HuH-7 (cell line): ENCODE measurements at places on chromosomes 1 and 21.

DNA sequence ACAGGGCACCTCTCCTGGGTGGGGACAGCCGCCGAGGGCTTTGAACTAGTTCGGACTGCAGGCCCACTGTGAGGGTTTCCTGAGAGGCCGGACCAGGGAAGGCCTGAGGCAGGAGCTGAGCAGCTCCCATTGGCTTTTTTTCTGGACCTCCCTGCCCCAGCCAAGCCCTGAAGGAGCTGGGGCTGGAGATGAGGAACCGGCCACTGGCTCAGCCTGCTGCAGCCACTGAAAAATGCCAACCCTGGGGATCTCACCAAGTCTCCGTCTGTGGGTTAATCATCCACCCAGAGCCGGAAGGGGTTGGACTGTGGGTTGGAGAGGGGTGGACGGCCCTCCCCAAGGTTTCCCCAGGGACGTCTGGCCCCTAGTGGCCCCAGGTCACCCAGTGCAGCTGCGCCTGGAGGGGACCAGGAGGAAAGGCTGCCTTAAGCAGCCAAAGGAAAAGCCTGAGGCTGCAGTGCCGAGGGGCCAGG, 2.5 kb downstream of the VWA1 start:
- peak; percentile 97 for DNase-seq

GRCh38 chr1:2084306-2084705, 34.1 kb downstream of the PRKCZ start:
- DNase-seq: no peak

DNA sequence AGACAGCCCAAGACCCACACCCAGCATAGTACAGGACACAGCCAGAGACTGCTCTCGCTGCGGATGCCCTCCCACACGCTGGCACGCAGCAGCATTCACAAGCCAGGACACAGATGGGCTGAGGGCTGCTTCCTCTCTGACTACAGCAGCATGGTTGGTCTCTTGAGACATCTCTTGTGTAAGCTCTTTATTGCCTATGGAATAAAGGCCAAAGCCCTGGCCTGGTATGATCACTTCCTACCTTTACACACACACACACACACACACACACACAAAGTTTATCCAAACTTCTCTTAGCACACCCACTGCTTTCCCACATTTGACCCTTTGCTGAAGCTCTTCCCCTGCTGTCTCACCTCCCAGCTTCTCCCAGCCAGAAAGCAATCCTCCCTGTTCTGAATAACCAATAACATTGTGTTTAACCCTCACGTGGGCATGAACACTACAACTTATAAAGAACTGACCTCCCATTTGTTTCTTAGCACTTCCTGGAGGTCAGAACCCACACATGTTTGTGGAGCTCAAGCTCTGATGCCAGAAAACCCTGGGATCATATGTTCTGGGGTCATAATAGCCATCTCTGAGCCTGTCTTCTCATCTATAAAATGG, 1.2 kb upstream of the LUZP1 start:
- DNase-seq: peak; percentile 55

DNA sequence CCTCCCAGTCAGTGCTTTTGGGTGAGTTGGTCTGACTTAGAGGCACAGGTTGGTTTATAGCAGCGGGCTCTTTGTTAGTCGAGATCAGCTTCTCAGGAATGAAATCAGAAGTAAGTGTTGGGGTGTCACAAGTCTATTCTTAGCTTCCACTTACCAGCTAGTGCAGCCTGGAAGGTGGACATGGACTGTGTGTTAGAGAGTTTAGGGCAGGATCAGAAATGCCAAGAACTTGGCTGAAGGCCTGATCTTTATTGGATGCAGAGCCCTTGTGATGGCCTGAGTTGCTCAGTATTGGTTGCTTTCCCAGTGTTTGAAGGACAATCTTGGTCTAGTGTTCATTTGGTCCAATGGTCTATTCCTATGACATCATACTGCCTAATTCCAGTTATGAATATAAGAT, 377.0 kb upstream of the USP24 start:
- no peak for DNase-seq

DNA sequence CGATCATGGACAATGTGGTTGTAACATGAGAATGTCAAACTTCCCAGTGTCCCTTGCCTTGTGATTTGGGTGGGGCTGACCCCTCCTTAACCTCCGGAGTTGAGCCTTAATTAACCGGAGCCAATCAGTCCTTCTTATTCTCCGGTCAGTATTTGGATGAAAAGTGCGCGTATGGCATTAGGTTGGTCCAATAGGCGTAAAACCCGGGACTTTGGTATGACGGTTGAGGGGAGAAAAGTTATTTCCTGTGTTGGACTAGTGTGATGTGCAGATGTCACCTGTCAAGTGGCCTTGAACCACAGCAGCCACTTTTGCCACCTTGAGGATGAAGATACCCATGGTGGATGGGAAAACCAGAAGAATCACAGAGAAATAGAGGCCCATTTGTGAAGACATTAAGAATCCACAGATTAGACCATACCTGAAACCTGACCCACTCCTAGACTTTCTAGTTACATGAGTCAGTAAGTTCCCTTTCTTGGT, 5.1 kb downstream of the PAFAH2 start:
- DNase-seq: no peak

- peak; percentile 55 for DNase-seq
Observed at GRCh38 chr1:59976194-59977074, 49.9 kb upstream of the CYP2J2 start.

DNA sequence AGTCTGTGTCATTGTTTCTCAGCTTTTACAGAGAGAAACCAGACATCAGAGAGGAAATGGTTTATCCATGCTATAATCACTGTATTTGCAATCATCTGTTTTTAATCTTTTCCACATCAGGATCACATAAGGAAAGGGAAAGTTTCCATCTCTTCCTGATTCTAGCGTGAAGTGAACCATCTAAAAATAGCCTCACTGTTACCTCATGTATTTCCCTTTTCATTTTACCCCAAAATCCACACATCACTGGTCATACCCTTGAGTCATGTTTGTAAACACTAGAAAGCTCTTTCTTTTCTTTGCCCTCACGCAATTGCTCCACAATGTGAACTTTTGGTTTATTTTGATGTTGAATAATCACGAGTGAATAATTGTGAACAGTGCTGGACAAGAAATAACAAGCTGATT, 146.0 kb downstream of the PLA2G4A start:
- DNase-seq: no peak

DNA sequence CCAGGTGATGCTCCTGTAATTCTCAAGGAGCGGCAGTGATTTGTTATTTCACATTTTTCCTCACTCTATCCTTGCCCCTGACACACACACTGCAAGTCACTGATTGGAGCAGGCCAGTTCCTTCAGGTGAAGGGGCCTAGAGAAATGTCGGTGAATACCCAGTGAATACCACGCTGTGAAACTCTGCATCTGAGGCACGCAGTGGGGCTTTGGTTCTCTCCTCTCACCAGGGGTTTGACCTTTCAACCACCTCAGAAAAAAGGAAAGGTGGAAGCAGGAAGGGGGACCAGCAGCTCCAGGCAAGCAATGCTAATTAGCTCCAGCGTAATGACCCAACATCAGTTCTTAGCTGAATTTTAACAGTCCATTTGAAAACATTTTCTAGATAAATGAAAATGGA, 532 bp upstream of the FAM177B start:
- DNase-seq: no peak

DNA sequence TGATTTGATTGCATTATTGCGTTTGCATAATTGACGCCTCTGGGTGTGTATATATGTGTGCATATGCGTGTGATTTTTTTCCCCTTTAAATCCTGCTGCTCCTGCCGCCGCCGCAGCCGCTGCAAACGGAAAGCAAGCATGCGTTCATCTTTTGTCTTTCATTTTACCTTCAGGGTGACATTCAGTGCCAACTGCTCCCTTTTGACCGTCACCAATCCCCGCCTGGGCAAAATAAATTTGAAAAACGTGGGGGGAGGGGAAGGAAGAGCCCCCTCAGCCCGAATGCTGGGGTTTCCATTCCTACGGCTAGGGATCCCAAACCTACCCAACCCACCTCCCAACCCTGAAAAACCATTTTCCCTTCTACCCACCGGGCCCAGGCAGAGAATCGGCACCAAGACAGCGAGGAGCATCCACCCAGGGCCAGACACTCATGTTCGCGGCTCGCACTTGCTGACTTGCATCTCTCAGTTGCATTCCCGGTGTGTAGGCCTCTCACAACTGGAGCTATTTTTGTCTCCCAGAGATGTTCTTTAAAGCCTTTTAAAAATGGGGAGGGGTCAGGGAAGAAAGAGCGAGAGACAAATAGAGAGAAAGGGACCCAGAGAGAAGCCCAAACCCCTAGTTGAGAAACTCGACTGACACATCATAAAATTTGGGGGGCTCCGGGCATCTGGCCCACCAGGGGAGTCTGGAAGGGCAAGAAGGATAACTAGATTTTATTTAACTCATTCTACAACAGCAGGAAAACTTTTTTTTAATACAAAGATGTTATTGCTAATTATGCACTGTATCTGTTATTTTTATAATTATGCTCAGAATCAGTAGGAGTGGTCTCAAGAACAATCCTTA, 367.1 kb upstream of the ESRRG start:
- no peak for DNase-seq

DNA sequence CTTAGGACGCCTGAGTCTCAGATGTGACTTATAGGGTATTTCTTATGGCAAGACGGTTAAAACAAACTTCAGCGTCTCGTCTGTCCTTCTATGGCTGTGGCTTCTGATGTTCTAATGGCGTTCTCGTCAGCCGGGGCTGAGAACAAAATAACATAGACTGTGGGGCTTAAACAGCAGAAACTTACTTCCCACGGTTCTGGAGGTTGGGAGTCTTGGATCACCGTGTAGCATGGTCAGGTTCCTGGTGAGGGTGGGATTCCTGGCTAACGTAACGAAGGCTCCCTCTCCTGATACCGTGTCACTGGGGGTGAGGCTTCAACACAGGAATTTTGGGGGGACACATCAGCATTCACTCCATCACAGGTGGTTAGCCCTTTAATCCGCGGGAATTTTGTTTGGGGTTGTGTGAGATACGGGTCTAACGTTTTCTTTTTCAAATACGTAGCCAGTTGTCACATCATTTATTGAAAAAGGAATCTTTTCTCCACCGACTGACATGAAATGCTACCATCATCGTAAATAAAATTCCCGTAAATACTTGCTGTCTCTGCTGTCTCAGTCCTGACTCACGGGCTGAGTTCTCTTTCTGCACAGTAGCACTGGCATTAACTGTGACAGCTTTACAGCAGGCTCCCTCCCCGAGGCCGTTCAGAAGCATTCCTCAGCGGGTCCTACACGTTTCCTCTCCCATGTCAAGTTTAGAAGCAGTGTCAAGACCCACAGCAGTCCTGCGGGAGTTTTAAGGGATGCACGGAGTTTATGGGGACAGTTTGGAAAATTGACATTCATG, 8.1 kb upstream of the POFUT2 start:
- no peak for DNase-seq

DNA sequence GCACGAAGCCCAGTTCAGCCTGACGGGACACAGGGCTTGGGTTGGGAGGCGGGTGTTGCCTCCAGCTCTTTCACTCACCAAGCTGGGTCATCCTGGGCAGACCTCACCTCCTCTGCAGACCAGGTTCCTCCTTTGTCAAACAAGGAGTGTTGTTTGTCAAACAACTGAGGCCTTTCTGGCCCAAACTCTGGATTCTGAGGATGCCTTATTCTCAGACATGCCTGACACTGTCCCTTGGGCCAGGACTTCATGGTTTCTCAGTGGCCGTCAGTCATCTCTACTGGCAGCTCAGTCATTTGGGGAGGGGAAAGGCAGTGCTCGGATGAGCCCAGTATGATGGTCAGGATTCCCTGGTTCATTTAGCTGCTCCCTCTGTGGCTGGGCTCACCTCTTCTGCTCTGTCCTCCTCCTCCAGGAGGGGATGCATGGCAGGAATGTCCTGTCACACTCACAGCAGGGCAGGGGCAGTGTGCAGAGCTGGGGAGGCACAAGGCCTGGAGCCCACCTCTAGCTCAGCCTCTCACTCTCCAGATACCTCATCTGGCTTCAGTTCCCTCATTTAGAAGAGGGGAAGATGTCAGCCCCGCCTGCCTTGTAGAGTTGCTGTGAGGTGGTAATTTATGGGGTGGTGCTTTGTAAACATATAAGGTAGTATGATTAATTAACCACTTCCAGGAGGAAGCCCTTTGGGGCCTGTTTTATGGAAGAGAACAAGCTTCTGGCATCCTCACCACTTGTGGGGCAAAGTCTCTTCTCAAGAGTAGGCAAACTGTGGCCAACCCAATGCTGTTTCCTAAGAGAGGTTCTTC, 20.6 kb downstream of the SLC2A1 start:
- no peak for DNase-seq

- DNase-seq: no peak
Observed at GRCh38 chr1:75725266-75725665, 757 bp downstream of the ACADM start.

GRCh38 chr1:188427642-188428041, 1598.9 kb downstream of the PLA2G4A start:
- no peak for DNase-seq

DNA sequence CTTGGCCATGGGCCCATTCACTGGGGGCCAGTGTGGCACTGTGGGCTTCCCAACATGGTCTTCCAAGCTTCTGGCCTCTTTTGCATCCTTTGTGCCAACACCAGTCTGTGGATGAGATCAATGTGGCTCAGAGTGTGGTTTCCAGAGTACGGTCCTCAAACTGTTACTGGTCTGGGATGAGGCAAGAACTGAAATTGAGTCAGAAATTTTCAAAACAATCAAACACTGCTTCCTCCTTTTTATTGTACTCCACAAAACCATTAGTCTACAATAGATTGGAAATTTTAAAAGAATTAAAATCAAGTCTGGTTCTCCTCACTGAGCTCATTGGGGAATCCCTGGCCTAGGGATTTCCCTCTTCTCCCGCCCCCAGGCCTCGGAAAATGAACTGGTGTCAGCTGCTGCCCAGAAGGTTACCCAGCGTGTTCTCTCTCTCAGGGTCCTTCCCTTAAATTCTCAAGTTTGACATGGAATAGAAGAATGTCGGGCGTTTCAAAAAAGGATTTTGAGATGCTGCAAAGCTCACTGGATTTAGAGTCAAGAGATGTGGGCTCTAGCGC, 222.0 kb downstream of the SDCCAG8 start:
- no peak for DNase-seq

DNA sequence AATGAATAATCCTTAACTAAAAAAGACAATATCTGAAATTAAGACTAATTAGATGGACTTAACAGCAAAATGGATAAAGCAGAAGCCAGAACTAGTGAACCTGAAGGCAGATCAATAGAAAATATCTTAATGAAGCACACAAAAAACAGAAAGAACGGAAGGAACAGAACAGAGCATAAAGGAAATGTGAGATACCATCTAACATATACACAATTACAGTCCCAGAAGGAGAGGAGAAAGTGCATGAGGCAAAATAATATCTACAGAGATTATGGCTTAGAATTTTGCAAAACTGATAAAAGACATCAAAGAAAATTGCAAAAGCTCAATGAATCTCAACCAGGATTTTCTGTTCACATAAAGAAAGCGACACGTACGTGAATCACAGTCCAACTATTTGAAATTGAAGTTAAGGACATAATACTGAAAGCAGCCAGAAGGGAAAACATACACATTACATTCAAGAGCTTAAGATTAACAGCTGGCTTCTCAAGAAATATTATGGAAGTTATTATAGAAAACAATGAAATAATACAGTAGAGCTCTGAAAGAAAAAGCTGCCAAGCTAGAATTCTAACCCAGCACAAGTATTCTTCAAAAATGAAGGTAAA, 182.0 kb downstream of the CDC42BPA start:
- DNase-seq: no peak

GRCh38 chr1:180954801-180955165, 42.1 kb downstream of the KIAA1614 start:
- DNase-seq: no peak
